ENCODE measurements at places on chromosomes 13 and 19. TPM values are rescaled to one million over a fixed set of nuclear protein-coding genes. Genes with fewer than 3 reads are reported as not detected.

DNA sequence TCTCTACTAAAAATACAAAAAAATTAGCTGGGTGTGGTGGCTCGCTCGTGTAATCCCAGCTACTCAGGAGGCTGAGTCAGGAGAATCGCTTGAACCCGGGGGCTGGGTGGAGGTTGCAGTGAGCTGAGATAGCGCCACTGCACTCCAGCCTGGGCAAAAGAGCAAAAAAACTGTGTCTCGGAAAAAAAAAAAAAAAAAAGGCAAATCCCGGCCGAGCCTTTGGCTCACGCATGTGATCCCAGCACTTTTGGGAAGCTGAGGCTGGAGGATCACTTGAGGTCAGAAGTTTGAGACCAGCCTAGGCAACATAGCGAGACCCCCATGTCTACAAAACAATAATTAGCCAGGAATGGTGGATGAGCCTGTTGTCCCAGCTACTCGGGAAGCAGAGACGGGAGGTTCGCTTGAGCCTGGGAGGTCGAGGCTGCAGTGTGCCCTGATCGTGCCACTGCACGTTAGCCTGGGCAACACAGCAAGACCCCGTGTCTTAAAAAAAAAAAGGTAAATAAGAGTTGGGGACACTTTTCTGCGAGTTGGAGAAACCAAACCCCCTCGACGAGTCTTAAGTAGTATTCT is 574 bp upstream of the GPX4 start:
- DNase-seq = no peak

DNA sequence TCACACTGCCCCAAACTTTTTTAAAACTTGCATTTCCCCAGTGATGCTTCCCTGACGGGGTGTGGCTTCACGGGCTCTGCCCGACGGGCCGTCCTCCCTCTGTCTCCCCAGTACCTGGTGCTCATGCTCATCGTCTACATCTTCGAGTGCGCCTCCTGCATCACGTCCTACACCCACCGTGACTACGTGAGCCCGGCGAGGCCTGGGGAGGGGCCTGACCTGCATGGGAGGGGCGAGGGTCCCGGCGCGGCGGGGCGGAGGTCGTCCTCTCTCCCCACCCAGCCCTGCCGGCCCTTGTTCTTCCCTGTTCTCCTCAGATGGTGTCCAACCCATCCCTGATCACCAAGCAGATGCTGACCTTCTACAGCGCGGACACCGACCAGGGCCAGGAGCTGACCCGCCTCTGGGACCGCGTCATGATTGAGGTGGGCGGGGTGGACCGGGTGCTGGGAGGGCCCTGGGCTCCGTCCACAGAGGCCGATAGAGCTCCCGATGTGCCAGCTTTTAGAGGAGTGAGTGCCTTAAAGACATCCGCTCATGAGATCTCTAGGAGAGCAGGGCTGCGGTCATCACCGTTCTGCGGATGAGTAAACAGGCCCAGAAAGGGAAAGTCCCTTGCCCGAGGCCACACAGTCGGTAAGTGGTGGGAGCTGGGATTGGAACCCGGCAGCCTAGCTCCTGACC is 6.9 kb downstream of the UPK1A start:
- peak; percentile 33 for DNase-seq

DNA sequence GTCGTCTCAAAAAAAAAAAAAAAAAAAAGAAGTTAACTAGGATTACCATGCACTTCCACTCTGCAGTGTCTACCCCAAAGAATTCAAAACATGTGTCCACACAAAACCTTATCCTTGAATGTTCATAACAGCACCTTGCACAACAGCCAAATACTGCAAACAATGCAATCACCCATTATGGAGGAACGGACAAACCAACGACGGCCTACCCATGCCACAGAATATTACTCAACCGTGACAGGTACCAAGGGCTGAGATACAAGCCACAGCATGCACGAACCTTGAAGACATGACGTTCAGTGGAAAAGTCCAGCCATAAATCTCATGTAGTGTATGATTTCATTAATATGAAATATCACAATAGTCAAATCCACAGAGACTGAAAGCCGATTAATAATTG is 3.0 kb upstream of the SHISA7 start:
- DNase-seq = no peak

GRCh38 chr13:44759384-44760360 is 183.5 kb upstream of the TSC22D1 start:
- DNase-seq = peak; percentile 52

- no peak for DNase-seq
Measured at GRCh38 chr19:47330466-47330869, 1.5 kb upstream of the C5AR2 start.

KLK4 gene
- total RNA-seq = not detected

EEF1AKMT1 gene
- total RNA-seq = 7.1 TPM
